Activated naive CD4-positive, alpha-beta T cell treated with anti-CD3 and anti-CD28 coated beads, Interleukin-2, amount 50 U/mL, for 16 hours (primary cell): ENCODE measurements at places on chromosomes 12 and 14.

DNA sequence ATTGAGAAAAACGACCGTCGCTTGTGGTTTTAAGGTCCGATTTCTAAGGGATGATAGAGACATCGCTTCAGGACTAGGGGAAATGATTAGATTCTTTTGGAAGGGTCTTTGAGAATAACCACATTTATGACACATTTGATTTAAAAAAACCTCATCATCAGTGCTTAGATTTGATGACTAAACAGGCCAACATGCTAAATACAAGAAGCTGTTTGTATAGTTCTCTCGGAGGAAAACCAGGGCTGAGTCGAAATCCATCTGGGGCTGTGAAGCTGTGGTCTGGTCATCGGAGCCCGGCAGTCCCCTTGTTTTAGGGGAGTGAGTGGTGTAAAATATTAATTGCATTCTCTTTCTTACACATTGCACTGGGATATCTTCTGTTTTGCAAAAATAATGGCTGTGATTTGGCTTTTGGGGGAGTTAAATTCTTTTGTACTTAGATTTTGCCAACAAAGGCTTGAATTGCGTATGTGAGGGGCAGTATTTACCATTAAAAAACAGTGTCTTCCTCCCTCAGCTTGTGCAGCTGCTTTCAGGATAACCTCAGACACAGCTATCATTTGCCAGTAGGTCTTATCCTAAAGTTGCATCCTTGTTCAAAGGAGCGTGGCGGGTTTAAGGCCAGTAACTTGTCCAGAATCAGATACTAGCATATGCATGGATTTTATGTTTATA, 550 bp downstream of the GNG2 start:
- DNase-seq = no peak

DNA sequence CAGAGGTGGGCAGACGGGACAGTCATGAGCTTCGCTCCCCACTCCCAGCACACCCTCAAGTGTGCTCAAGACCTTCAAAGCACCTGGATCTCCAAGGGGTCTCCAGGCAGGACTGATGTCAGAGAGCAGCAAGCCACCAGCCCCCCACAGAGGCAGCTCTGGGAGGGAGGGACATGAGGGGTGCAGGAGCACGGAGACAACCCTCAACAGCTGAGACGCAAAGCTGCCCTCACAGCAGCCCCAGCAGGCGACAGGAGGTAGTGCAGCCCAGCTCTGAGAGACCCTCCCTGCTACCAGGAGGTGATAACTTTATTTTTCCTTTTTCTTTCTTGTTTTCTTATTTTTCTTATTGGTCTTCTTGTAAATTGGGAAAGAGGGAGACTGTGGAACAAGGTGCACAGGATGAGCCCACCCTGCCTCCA, 17.9 kb downstream of the SIVA1 start:
- peak; percentile 44 for DNase-seq

- DNase-seq = peak; percentile 48
Measured at GRCh38 chr12:48795550-48796455, 6.9 kb upstream of the ADCY6 start.

DNA sequence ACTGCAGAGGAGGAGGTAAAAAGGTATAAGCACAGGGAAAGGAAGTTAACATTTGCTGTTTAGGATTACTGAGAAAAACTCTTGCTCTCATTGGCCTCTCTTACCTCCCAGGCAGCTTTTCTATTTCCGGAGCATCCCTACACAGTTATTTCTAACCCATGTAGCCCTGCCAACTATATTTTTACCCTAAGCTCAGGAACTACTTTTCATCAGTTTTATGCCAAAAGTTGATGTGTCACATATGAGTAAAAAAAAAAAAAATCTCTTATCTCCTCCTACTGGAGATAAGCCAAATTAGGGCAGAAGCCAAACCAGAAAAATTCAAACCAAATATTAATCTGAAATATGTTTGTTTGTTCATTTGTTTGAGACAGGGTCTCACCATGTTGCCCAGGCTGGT, 34.4 kb upstream of the PSMA6 start:
- no peak for DNase-seq

GRCh38 chr14:63632932-63633514, 8.6 kb downstream of the WDR89 start:
- no peak for DNase-seq
